Activated CD4-positive, CD25-positive, alpha-beta regulatory T cell treated with anti-CD3 and anti-CD28 coated beads, Interleukin-2, amount 50 U/mL, for 16 hours (primary cell): ENCODE measurements at places on chromosomes 7 and 10.

DNA sequence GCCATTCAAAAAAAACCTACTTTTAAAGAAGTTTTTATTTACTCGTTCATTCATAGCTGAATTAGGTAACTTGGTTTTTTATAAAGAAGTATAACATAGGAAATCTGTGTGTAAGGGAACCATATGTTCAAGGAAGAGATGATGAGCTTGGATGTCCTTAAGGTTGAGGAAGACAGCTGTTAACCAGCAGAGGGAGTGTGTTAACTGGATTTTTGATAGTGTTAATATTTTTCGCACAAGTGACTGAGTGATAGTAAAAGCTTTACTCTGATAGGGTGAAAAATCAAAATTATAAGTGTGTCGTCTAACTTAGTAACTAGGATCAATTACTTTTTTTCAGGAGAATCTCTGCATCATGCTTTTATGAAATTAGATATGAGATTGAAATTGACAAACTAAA is 134.7 kb downstream of the ARL5B start:
- no peak for DNase-seq

DNA sequence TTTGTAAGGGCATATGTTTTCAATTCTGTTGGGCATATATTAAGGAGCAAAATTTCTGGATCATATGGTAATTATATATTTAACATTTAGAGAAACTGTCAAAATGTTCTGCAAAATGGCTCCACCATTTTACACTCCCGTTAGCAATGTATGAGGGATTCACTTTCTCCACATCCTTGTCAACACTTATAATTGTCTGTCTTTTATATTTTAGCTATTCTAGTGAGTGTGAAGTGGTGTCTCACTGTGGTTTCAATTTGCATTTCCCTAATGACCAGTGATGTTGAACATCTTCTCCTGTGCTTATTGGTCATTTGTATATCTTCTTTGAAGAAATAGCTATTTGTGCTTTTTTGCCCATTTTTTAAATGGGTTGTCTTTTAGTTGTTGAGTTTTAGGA is 8.1 kb upstream of the KLHDC10 start:
- DNase-seq, result no peak

- DNase-seq, result no peak
These were observed at the start of gene ANKRD1 for GRCh38 chr10:90920986-90921666. Gene ANKRD1 (minus strand): TSS chr10:90921087. CDS start chr10:90921027, 60 bp downstream.

GRCh38 chr7:147952918-147953317 is 637.6 kb upstream of the C7orf33 start:
- DNase-seq, result no peak

GRCh38 chr7:150942001-150942590 is 36.0 kb downstream of the KCNH2 start:
- DNase-seq, result no peak

- DNase-seq, result no peak
These were observed 128.6 kb downstream of the ZNF248 start for GRCh38 chr10:37728830-37729229.

GRCh38 chr7:26508481-26508880 is 216.8 kb downstream of the SNX10 start:
- no peak for DNase-seq

GRCh38 chr7:37076668-37077067 is 352.4 kb upstream of the AOAH start:
- DNase-seq, result no peak

GRCh38 chr7:32319012-32319382 is 171.2 kb downstream of the LSM5 start:
- DNase-seq, result no peak

DNA sequence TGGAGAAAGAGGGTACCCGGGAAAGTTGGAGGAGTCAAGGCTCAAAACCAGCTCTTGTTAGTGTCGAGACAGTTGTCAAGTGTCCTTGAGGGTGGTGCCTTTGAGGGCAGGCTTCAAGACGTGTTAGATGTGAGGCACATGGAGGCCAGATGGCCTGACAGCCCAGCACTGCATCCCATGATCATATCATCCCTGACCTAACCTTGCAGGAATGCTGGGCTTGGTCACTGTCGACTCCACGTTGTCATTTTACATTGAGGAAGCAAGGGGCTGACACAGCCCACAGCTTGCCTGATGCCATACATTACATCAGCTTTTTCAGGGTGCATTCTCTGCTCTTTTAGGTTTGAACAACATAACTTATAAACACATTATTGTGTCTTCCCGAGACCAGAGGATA is 114.1 kb downstream of the ABCA13 start:
- DNase-seq, result no peak

DNA sequence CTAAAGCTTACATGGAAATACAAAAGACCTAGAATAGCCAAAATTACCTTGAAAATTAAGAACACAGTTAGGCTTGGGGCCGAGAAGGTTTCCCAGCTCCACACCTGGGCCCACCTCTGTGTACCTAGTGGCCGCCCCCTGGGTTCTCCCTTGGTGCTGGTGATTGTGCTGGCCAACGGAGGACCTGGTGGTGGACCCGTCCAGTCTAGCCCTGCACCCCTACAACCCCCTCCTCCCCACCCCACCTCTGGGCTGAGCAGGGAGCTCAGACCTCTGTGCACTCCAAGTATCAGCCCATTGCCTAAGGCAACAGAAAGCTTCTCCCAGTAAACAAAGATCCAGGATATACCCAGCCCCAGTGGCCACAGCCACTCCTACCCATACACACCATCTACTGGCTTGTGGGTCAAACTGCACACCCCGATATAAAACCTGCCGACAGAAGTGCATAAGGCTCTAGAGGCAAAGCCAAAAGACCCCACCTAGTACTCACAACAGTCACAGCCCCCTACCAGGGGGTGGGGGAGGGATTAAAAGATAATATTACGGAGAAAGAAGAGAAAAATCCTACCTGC is 105.0 kb upstream of the DIP2C start:
- DNase-seq, result no peak

DNA sequence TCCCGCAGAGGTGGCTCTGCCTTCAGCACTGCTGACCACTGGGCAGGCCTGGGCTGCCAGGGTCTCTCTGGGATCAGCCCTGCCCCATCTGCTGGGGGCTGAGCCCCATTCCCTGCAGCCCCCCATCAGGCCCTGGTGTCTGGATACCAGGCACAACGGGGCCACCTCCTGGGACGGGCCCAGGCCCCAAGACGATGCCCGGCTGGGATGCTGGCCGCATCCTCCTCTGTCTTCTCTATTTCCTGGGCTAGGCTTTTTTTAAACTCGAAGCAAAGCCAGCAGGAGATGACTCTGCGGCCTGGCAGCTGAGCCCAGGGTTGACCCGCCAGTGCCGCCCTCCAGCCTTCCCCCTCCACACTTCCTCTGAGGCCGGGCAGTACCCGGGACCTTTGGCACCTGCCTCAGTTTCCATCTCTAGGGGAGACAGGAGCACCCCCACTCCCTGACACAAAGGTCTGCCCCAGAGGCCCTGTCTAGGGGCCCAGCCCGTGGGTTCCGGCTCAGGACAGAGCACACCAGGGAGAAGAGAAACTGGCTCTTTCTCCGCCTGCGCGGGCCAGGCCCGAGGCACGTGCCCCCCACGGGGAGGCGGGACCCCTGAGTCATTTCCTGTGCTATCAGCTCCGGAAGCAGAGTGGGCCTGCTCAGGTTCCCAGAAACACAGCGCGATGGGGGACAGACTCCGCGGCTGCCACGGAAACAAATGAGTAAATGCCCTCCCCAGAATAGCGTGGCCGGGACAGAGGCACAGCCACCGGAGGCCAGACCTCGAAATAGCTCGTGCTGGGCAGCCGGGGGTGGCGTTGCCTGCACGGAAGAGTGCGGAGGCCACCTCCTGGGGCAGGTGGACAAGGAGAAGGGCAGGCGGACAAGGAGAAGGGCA is 84.6 kb upstream of the PDGFA start:
- peak; percentile 89 for DNase-seq

- DNase-seq, result no peak
These were observed 910 bp downstream of the WIPF3 start for GRCh38 chr7:29806995-29807841.

DNA sequence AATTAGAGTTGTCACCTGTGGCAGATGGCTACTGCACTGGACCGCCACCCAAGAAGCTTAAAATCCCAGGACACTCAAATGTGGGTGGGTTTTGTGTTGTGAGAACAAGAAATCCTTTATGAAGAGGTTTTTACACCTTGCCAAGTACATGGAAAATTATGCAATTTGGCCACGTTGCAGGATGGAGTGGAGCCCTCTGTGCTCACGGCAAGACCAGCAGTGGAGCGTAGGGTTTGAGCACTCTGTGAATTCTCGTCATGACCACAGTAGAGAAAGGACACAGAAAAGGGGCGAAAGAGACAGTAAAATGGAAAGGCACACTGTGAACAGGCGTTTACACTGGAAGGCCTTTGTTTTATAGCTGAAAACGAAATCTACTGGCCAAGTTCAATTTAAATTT is 222.6 kb downstream of the ADARB2 start:
- no peak for DNase-seq

DNA sequence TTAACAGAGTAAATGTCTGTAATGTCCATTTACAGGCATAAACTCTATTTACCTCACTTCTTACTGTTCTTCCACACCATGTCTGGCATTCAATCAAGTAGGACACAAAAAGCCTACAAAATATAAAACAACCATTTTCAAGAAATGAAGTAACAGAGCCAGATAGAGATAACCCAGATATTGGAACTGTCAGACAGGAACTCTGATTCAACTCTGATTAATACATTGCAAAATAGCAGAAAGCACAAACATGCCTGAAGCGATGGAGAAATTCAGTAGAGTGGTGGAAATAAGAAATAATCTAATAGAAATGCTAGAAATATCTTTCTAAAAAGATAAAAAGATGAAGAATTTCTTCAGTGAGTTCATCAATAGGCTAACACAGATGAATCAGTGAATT is 964.4 kb downstream of the PCDH15 start:
- no peak for DNase-seq

- no peak for DNase-seq
These were observed 23.8 kb upstream of the GLCCI1 start for GRCh38 chr7:7944619-7945282.

DNA sequence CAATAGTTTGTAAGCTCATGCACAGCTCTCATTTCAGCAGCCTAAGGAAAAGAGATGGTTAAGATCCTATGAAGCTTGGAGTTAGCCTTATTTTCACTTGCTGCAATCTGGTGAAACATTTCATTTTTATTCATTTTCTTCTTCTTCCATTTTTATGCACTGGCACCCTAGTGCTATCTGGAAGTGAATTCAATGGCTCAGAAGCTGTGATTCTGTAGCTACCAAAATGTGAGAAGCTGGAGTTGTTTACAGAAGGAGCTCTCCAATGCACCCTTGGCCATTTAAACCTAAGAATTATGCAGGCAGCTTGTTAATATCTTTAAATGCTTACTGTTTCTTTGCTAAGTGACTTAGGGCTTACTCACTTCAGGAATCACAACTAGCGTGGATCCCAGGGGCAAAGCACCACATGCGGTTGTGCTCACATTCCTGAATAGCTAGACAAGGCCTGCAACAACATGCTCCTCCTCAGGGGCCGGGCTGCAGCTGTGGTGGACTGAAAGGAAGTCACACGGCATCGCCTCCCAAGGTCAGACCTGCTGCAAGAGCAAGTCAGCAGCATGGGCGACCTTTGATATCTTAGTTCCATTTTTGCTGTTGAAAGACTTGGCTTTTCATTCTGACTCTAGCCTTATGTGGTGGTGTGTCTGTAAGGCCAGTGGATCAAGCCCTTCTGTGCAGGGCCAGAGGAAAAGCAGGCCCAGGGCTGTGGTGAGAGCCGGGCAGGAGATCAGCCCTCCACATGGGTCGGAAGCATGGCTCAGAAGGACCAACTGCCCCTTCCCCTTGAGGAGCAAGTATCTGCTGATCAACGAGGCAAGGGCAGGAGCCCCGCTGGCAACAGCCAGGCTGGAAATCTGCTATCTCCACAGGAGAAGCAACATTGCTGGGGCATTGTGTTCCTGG is 91.9 kb upstream of the MBL2 start:
- no peak for DNase-seq

DNA sequence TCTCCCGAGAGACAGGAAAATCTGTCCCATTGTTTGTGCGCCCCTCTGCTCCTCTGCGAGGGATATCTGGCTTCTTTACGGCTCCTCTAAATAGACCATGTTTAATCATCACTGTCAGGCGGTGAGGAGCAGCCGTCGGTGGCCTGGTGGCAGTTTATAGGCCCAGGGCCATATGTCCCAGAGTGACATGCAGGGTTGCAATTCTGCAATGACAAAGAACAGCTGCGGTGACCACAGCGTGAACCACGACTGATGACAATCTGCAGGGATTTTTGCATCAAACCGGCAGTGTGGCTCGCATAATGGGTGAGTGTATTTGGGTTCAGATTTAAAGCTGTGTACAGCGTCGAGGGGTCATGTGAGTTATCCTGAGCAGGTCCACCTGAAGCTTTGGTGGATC is 41.5 kb downstream of the GATA3 start:
- no peak for DNase-seq

DNA sequence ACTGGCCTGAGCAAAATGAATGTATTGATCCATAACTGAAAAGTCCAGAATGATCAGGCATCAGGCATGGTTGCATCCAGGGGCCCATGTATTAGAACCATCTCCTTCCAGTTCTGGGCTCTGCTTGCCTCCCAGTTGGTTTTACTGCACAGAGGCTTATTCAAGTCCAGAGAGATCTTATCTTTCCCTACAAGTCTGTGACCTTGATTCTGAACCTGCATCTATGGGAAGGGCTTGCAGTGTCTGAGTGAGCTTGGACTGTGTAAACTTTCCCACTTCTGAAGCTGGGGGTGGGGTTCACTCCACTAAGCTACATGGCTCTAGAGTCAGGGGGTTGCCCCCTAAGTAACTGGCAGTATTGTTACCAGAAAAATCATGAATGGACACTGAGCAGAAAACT is 136.2 kb downstream of the TCF7L2 start:
- DNase-seq, result no peak

DNA sequence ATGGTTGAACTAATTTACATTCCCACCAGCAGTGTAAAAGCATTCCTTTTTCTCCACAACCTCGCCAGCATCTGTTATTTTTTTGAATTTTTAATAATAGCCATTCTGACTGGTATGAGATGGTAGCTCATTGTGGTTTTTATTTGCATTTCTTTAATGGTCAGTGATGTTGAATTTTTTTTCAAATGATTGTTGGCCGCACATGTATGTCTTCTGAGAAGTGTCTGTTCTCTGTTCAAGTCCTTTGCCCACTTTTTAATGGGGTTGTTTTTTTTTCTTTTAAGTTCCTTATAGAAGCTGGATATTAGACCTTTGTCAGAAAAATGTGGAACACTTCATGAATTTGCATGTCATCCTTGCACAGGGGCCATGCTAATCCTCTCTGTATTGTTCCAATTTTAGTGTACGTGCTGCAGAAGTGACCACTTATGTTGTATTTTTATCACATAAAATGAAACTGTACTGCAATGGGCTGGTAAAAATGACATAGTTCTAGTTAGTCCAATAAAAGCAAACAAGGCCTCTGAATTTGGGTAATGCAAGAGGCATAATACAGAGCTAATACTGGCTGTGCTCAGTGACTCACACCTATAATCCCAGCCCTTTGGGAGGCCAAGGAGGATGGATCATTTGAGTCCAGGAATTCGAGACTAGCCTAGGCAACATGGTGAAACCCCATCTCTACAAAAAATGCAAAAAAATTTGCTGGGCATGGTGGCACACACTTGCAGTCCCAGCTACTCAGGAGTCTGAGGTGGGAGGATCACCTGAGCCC is 70.3 kb downstream of the ABI1 start:
- DNase-seq, result no peak

GRCh38 chr10:86085136-86085535 is 281.5 kb downstream of the GRID1 start:
- DNase-seq, result no peak

- no peak for DNase-seq
These were observed 416.1 kb downstream of the DNAJB6 start for GRCh38 chr7:157752832-157753291.

- no peak for DNase-seq
These were observed 5.5 kb upstream of the PRRT4 start for GRCh38 chr7:128366986-128367385.
